Right ventricle myocardium superior (tissue), 1 donor: ENCODE measurements at places on chromosomes 6 and 20. TPM values are rescaled to one million over a fixed set of nuclear protein-coding genes. Genes with fewer than 3 reads are reported as not detected.

The RAD21L1 gene
- not detected for total RNA-seq

The MAVS gene
- 35.7 TPM for total RNA-seq

The CD24 gene
- total RNA-seq: 0.75 TPM

The PRL gene
- total RNA-seq: not detected

The SLC22A7 gene
- not detected for total RNA-seq

The ETV7 gene
- total RNA-seq: not detected

The RHAG gene
- total RNA-seq: 0.62 TPM

The CDSN gene
- not detected for total RNA-seq

The LAMA5 gene
- 79.6 TPM for total RNA-seq

The TMEM244 gene
- total RNA-seq: not detected

The WFDC2 gene
- 1.0 TPM for total RNA-seq
